ENCODE measurements at places on chromosomes 7 and 10.
A peak's percentile ranks its signal among the peaks of the same experiment; 100 is the strongest.

DNA sequence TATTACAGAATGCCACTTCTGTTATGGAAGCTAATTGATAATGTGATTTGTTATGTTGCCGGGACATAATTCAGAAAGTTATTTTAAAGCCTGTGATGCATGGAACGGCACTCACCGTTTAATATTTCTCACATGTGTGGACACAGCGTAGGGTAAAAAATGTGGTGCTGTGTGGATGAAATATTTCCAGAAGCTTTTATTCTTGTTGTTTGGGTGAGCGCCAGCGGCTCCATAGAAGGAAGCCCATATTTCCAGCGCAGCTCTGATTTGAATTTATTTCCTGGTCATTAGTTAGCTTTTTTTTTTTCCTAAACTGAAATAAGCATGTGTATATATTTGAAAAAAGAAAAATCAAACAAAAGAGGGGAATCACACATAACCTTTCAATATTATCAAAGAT lies 20.2 kb upstream of the NKX6-2 start:
- DNase-seq = no peak

GRCh38 chr10:21300551-21300950 lies 224.9 kb downstream of the SKIDA1 start:
- no peak for DNase-seq

DNA sequence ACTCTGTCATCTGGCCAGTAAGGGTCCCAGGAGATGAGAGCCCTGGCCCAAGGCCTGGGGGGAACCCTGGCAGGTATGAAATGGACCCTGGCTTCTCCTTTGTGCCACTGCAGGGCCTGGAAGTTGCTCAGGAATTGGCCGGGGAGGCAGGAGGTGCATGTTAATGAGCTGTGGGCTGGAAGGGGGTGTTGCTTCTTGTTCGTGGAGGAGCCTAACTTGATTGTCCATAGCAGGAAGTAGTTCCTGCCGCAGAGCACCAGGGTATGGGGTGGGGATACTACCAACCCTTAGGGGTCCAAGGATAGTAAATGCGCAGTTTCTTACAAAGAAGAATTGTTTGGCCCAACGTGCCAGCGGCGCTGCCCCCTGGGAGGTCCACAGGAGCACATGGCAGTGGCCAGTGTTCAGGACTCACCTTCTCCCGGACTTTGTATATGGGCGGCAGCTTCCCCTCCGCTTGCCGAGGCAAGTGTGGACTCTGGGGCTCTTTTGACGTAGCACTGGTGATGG lies 21.5 kb downstream of the TEX36 start:
- peak; percentile 16 for DNase-seq

DNA sequence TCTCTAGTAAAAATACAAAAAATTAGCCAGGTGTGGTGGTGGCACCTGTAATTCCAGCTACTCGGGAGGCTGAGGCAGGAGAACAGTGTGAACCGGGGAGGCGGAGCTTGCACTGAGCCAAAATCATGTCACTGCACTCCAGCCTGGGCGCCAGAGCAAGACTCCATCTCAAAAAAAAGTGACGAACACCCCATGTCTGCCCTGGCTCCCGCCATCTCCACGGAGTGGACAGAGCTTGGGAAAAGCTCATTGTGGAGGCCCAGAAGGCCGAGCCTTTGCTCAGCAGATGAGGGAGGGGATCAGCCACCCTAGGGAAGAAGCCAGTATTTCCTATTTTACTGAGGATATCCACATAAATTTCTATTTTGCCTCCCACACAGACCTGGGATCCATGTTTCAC lies 136.8 kb downstream of the DIP2C start:
- DNase-seq = no peak

GRCh38 chr10:70162892-70163201 lies 7.5 kb downstream of the SAR1A start:
- DNase-seq = no peak

GRCh38 chr7:146659732-146660131 lies 543.1 kb downstream of the CNTNAP2 start:
- DNase-seq = no peak

- DNase-seq = no peak
Measured at GRCh38 chr10:67657775-67658174, 38.2 kb downstream of the CTNNA3 start.

DNA sequence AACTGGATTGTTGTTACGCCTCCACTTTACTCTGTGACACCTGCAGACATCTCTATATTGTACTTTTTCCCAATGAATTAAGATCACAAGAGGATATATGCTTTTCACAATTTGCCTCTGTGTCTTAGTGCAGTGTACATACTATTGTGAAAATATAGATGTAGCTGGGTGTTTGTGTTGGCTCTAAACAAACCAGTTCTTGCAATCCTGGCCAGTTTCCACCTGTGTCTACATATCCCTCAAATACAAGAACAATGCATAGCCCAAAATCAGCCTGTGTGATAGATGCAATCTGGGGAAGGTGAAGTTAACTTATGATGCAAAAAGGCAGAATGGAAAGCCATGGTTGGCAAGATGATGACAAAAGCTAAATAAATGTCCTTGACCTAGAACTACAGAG lies 36.5 kb upstream of the DLD start:
- no peak for DNase-seq

- no peak for DNase-seq
Measured at GRCh38 chr7:121440857-121441503, 44.9 kb upstream of the FAM3C start.

DNA sequence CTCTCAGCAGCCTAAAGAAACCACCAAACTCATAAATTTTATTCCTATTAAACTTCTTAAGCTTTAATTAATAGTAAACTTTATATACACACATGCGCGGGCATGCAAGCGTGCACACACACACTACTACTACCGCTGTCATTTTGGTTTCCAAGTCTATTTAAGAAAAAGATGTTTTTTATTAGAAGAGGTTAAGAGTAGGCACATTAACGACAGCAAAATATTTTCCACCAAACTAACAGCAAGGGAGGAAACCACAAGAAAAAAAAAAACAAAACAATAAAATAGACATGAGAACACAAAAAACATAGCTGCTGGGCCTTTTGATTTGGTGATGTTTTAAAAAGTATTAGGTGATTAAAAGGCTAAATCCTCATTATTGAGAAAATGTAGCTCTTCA lies 28.6 kb downstream of the RTKN2 start:
- peak; percentile 46 for DNase-seq

DNA sequence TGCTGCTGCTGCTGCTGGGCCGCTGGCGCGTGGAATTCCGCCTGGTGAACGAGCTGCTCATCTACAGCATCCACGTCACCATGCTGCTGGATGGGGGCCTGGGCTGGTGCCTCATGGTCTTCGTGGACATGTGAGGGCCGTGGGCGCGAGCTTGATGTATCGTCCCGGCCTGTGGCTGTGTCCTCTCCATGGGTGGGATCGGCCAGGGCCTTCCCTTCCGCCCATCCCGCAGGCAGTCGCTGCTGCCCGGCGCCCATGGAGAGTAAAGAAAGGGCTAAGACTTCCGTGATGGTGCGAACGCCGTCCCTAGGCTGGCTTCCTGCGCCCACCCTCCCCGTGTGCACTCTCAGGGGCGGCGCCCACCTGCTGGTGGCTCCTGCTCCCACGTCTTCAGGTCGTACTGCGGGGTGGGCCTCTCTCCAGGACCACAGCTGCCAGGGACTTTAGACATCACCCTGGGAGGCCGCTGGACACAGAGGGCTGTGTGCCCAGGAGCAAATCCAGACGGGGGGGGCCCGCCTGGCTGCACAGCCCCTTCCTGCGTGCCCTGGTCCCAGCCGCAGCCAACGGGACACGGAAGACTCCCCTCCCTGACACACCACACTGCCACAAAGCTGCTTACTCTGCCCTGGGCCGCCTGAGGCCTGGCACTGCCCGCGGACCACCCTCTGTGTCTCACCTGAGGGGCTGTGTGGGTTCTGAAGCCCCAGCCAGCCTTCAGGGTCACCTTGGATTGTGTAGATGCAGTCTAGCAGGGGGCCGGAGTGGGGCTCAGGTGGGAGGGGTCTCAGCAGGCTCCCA lies 167.5 kb downstream of the SEPTIN7 start:
- DNase-seq = no peak

DNA sequence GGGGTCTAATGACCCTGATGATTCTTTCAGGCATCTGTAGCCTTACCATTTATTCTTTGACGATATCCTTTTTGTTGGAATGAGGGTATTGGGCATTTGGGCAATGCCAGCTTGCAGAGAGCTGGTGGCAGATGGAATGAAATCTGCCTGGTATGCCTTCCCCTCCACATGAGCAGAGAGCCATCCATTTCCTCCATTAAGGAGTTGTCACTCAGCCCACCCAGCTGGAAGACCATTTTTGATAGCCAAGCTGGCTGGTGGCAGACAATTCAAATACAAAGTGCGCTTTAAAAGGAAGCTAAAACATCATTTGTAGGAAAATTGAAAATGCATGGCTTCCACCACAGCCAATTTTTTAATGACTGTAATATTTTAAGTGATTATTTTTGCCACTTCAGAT lies 240.1 kb upstream of the SLC26A5 start:
- no peak for DNase-seq

Measured in GM23248 (cell line).